ENCODE measurements at places on chromosomes 13 and 19. TPM values are rescaled to one million over a fixed set of nuclear protein-coding genes. Genes with fewer than 3 reads are reported as not detected.

DNA sequence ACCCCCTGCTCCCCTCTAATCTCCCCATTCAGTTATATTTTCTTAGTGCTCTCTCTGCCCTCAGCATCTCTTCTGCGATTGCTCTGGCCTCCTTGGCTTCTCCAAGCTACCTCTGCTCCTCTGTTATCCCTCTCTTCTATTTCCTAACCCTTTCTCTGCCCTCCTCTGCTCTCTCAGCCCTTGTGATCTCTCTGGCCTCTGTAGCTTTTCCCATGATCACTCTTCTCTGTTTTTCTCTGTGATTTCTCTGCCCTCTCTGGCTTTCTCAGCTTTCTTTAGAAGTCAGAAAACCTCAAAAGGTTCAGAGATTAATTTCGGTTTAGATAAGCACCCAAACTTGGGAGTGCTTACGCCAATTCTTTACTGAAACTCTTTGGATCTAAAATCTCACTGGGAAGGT is 795.0 kb downstream of the DIAPH3 start:
- no peak for DNase-seq

DNA sequence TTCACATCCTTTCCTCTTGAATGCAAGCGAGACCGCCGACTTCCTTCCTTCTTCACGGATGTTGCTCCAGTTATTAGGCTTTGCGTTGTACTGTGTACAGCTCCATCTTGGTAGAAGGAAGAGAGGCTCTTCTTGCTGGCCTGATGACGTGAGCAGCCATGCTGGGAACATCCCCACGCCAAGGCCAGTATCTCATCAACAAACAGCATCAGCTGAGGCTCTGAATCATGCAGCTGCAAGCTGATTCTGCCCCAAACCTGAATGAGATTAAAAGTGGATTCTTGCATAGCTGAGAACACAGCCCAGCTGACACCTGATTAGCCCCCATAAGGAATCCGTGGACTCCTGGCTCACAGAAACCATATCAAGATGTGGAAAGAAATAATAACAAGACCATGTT is 809.6 kb downstream of the EFNB2 start:
- no peak for DNase-seq

- DNase-seq: no peak
Measured at GRCh38 chr19:17447704-17448130, 751 bp downstream of the TMEM221 start.

GRCh38 chr13:106691341-106691740 is 123.4 kb upstream of the ARGLU1 start:
- DNase-seq: no peak

DNA sequence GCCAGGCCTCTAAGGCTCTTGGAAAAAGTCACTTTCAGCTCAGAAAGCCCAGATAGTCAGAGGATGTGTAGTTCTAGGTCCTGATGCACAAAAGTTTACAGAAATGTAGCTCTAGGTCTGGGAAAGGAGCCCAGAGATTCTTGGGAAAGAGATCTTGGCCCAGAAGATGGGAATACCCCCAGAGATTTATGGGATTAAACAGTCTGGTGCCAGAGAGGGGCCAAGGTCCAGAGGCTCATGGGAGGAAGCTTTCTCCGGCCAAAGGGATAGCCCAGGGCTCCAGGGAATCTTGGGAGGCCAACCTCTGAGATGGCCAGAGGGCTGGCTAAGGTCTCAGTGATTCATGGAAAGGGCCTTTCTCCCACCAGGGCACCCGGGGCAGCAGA is 15.2 kb downstream of the BCAT2 start:
- no peak for DNase-seq

- DNase-seq: no peak
Measured at GRCh38 chr19:23541991-23542390, 145.0 kb downstream of the ZNF675 start.

Gene SYCN
- total RNA-seq: not detected

Gene CPT1C
- total RNA-seq: 31.0 TPM

Measured in cerebellum (tissue), 4 donors.